ENCODE measurements at places on chromosomes 1 and 21. TPM values are rescaled to one million over a fixed set of nuclear protein-coding genes. Genes with fewer than 3 reads are reported as not detected.

GRCh38 chr1:201783572-201783971 lies 45.4 kb upstream of the IPO9 start:
- no peak for DNase-seq

DNA sequence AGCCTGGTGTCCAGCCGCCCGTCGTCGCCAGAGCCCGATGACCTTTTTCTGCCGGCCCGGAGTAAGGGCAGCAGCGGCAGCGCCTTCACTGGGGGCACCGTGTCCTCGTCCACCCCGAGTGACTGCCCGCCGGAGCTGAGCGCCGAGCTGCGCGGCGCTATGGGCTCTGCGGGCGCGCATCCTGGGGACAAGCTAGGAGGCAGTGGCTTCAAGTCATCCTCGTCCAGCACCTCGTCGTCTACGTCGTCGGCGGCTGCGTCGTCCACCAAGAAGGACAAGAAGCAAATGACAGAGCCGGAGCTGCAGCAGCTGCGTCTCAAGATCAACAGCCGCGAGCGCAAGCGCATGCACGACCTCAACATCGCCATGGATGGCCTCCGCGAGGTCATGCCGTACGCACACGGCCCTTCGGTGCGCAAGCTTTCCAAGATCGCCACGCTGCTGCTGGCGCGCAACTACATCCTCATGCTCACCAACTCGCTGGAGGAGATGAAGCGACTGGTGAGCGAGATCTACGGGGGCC lies 1.2 kb downstream of the OLIG2 start:
- no peak for DNase-seq

- DNase-seq, result peak; percentile 69
Measured at GRCh38 chr1:202144402-202145067, at the start of gene ARL8A. Gene ARL8A, minus strand, starts transcription at chr1:202144737. Its CDS starts 165 bp downstream, at chr1:202144572.

DNA sequence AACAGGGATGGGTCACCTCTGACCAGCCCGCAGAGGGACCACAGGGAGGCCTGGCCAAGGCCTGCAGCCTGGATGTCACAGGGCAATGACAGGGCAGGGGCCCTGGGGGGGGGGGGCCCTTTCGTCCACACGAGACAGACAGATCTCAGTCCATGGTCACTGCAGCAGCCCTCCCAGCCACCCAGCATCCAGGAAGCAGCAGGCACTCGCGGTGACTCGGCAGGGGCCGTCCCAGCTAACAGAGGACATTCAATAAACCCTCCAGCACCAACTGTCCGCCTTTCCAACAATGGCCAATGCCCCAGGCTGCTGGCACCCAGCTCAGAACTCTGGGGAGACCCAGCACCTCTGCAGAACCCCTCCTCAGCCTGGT lies 32.9 kb downstream of the MEGF6 start:
- DNase-seq, result no peak

GRCh38 chr1:36513676-36514473 lies 31.2 kb upstream of the CSF3R start:
- DNase-seq, result no peak

- no peak for DNase-seq
Measured at GRCh38 chr1:219549215-219549614, 63.7 kb downstream of the ZC3H11B start.

DNA sequence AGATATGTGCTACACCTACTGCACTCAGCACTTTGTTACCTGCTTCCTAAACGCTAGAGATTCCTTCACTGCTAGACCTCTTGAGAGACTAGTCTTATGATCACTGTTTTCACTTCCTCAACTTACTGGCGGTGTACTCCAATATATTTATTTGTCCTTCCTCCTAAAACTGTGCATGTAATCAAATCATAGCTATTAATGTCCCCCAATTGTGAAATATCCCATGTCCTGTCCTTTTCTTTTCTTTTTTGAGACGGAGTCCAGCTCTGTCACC lies 3.4 kb downstream of the SOAT1 start:
- DNase-seq, result no peak

- DNase-seq, result no peak
Measured at GRCh38 chr1:95437781-95438180, 203.8 kb downstream of the RWDD3 start.

DNA sequence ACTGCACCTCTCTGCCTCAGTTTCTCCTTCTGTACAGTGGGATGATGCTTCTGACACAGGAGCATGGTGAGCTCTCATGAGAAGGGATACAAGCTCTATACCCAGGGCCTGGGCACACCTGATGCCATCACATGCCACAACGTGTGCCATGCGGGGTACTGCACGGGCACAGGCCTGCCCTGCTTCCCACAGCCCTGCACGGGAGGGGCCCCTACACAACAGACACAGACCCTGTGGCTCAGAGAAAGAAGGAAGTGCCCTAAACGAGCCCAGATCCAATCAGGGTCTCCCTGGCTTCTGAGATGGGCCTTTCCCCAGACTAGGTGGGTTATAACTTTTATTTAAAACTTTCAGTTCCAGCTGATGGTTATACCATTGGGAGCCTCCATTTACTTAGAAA lies 24.6 kb downstream of the C2CD2 start:
- no peak for DNase-seq

DNA sequence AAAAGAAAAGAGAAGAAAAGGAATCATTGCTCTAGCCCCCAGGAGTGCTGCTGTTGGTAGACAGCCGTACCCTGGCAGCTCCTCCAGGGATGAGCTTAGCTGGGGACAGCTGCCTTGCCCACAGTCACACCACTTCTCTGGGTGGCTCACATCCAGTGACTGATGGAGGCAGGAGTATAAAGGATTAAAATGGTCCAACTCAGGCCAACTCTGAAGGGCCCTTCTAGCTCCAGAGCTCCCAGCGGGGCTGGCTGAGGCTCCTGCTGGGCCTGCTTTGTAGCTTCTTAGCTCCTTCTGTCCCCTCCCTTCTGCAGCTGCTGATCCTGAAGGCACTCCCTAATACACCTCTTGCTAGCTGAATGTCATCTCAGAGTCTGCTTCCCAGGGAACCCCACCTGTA lies 4.4 kb downstream of the CITED4 start:
- DNase-seq, result peak; percentile 25

GRCh38 chr1:81695741-81696140 lies 105.0 kb upstream of the ADGRL2 start:
- DNase-seq, result no peak

DNA sequence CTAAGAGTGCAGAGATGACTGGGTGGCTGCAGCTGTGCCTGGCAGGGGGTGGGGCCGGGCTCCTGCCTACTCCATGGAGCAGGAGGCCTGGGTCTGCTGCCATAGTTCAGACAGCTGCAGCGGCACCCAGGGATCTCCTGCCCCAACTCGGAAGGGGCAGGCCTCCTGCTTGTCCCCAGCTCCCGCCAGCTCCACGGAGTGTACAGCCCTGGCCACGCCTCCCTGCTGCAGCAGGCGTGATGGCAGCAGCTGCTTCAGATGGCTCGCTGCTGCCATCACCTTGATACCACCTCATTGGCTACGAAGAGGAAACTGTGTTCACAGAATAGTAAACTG lies 35.9 kb downstream of the ACTL8 start:
- DNase-seq, result no peak

- DNase-seq, result peak; percentile 11
Measured at GRCh38 chr1:220189750-220190347, 82.4 kb downstream of the RAB3GAP2 start.

- DNase-seq, result no peak
Measured at GRCh38 chr1:226603858-226604559, 55.4 kb downstream of the STUM start.

DNA sequence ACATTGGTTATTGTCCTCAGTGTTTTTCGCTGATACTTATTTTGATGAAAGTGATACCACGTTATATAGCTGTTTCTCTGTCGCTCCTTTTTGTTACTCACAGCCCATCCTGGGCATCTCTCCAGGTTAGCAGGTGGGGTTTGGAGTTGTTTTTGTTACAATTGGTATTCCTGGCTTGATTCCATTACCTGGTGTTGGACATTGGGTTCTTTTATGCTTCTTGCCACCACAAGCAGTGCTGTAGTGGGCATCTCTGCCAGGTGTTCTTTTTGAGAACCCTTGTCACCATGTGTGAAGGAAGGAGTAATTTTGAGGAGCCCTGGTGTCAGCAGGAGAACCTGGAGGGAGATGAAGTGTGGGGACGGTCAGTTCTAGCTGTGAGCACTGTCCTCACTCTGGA lies 47.5 kb upstream of the PWP2 start:
- DNase-seq, result no peak

GRCh38 chr1:212301580-212301979 lies 16.4 kb downstream of the PPP2R5A start:
- DNase-seq, result peak; percentile 23

DNA sequence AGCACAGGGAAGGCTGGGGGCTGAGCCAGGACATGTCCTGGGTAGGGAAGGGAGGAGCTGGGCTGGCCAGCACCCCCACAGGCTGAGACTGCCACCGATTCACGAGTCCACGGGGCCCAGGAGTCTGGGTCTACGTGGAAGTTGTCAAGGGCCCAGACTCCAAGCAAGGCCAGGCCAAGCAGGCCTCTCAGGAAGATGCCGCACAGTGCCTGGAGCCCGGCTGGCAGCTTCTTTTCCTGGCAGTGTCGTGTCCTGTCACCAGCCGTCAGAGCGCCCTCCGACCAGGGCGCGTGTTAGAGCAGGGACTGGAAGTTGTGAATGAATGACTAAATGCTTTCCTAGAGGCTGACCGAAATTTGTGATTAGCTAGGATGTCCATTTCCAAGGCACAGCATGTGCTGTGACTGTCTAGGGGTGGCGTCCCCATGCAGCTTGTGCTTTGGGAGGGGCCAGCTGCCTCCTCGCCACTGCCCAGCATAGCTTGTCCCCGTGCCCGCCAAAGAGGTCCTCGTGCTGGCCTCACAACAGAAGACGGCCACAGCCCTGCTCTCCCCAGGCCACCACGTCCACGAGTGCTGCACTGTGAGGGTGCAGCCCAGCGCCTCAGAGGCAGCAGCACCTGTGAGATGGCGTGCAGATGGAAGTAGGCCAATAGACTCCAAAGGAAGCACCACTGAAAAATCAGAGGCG lies 147.4 kb upstream of the COL6A1 start:
- no peak for DNase-seq

GRCh38 chr21:39951183-39952101 lies 84.2 kb downstream of the PCP4 start:
- DNase-seq, result no peak

- no peak for DNase-seq
Measured at GRCh38 chr1:117672756-117673155, 66.9 kb downstream of the TENT5C start.

DNA sequence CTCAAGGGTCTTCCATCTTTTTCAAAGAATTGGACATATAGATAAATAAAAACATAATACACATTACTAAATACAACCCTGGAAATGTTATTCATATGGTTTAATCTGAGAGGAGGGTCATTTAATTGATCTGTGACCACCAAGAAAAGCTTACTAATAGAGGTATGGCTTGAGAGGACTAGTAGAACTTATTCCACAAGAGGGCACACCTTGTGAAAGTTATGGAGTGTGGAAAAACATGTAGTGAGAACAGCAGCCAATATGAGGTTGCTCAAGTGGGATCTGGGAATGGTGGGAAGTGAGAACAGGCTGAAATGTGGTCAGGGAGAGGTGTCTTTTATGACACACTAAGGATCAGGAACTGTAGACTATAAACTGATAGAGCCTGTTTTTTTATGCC lies 973.5 kb upstream of the B3GALT2 start:
- no peak for DNase-seq

- DNase-seq, result no peak
Measured at GRCh38 chr1:67332653-67333529, 25.2 kb downstream of the IL12RB2 start.

DNA sequence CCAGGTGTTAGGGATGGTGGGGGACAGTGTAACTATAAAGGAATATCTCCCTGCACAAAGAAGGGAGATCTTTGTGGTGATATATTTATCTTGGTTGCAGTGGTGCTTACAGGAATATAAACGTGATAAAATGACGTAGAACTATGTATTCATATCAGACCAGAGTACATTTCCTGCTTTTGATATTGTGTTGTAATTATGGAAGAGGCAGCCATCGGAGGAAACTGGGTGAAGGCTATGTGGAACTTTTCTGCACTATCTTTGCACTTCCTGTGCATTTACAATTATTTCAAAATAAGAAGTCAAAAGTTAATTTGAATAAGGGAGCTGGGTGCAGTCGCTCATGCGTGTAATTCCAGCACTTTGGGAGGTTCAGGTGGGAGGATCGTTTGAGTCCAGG lies 37.6 kb downstream of the NDUFS5 start:
- DNase-seq, result no peak

The TMOD4 gene
- polyA plus RNA-seq, result 27.4 TPM

The GLUL gene
- polyA plus RNA-seq, result 356 TPM

The APCS gene
- polyA plus RNA-seq, result not detected

The MPZ gene
- 12.0 TPM for polyA plus RNA-seq

The TCEA3 gene
- polyA plus RNA-seq, result 430 TPM
